ENCODE measurements at places on chromosomes 1 and 21.

DNA sequence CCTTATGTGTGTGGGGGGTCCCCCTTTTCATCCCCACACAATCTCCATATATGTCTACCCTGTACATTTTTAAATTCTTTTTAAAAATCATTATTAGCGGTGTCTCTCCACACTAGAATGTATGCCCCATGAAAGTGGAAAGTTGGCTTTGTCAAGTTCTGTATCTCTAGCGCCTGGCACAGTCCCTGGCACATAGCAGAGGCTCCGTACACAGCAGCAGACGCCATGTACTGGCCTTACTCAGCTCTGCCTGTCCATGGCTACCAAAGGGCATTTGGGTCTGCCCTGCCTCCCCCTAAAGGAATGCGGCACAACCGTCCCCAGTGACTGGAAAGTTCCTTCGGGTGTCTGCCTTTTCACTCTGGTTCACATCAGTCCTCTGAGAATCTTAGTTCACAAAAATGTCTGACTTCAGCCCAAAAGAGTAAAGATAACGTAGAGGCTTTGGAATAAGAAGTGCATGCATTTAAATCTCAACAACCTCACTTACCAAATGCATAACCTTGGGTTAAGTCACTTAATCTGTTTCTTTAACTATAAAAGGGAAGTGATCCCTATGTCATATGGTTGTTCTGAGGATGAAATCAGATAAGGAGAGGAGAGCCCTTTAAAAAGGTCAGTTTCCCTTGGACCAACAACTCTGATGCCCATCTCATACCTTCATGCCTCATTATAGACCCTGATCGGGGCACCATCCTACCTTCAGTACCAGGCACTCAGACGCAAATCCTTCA is 61.1 kb downstream of the CD46 start:
- DNase-seq = no peak

- DNase-seq = peak; percentile 18
These were observed 112.1 kb downstream of the HLCS start for GRCh38 chr21:36854391-36854790.

DNA sequence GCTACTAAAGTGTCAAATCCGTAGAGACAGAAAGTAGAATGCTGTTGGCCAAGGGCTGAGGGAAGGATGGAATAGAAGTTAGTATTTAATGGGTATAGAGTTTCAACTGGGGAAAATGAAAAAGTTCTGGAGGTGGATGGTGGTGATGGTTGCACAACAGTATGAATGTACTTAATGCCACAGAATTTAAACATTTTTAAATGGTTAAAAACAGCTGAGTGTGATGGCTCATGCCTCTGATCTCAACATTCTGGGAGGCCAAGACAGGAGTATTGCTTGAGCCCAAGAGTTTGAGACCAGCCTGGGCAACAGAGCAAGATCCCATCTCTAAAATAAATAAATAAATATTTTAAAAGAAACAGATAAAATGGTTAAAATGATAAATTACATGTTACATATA is 44.5 kb downstream of the PIK3R3 start:
- DNase-seq = no peak

- DNase-seq = no peak
These were observed 85.9 kb upstream of the EDEM3 start for GRCh38 chr1:184840596-184840995.

DNA sequence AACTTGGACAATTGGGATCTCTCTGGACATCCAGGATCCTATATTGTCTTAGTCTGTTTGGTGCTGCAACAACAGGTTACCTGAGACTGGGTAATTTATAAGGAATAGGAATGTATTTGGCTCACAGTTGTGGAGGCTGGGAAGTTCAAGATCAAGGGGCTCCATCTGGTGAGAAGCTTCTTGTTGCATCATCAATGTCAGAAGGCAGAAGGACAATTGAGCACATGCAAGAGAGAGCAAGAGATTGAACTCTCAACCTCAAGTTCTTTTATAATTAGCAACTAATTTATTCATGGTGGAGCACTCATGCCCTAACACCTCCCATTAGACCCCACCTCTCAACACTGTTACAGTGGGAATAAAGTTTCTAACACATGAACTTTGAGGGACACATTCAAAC is 124.7 kb upstream of the ETV3 start:
- no peak for DNase-seq

GRCh38 chr1:152745289-152745704 is 12.5 kb upstream of the KPRP start:
- DNase-seq = peak; percentile 33

DNA sequence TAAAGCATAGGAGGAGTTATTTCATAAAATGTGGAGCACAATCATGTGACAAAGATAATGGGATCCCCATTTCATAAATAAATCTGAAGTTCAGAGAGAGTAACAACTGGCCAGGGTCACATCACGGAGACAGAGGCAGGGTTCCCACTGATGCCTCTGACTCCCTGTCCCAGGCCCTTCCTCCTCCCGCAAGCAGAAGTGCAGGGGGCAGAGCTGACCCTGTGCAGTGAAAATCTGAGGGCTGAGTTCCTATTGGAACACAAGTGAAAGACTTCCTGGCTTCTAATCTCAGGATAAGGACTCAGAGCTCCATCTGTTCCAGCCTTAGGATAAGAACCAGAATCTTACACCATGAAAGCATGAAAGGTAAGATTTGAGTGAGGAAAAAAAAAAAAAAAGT is 22.0 kb downstream of the SELL start:
- no peak for DNase-seq

DNA sequence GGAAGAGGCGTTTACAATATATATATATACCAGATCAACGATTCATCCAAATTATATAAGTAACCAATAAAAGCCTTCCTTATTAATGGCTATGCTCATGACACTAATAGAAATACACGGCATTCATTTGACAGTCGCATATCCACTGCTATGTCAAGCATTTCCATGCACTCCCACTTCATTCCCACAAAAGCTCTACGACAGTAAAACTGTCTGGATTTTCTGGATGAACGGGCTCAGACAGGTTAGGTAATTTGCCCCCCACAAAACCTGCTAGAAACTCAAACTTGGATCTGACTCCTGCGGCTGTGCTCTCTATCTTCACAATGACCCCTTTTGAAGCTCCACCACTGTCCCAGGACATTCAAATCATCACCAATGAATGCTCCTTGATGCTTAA is 11.4 kb downstream of the DNAJC11 start:
- DNase-seq = no peak

- DNase-seq = peak; percentile 16
These were observed 14.1 kb upstream of the KCNA2 start for GRCh38 chr1:110620250-110620615.

- peak; percentile 76 for DNase-seq
These were observed 4.5 kb downstream of the DHCR24 start for GRCh38 chr1:54882519-54882918.

GRCh38 chr1:221100611-221101010 is 221.4 kb downstream of the HLX start:
- no peak for DNase-seq

GRCh38 chr1:160720356-160721085 is 8.9 kb upstream of the CD48 start:
- no peak for DNase-seq

All from NCI-H146 (cell line).